Hypothalamus (tissue), 51 donors: ENCODE measurements at places on chromosomes 3 and 15.

DNA sequence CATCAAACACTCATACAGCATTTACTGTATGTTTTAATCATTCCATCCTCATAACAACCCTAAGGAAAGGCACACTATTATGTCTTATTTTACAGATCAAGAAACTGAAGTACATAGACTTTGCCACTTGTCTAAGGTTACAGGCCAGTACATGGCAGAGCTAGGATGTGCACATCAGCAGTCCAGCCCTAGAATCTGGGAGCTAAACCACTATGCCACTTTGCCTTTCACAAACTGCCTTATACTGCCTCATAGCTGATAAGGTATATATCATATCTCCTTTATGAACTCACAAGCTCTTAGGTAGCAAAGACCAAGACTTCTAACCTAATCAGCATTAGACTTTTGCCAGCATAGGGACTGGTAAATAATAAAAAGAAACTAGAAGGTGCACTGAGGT is 49.1 kb downstream of the MYO9A start:
- no peak for DNase-seq

GRCh38 chr15:40263024-40263754 is 19.7 kb downstream of the ANKRD63 start:
- no peak for DNase-seq

- no peak for DNase-seq
Measured at GRCh38 chr15:31433091-31433490, 106.5 kb downstream of the KLF13 start.

GRCh38 chr15:82624008-82624407 is 23.2 kb downstream of the CPEB1 start:
- no peak for DNase-seq

DNA sequence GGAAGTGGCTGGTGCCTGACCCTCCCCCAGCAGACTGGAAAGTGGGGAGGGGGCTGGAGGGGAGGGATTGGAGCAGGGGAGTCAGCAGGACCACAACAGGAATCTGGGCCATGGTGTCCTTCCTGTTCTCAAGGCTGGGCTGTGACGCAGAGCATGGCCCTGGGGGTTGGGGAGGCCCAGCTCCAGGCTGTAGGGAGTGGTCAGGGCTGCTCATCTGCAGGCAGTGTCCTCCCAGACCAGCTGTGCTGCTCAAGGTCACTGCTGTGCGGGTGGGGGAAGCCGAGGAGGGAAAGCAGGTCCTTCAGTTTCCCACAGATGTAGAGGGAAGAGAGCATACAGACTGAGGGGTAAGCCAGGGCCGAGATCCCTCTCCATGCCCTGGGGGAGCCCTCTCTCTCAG is 40.7 kb downstream of the CYP11A1 start:
- DNase-seq, result no peak

DNA sequence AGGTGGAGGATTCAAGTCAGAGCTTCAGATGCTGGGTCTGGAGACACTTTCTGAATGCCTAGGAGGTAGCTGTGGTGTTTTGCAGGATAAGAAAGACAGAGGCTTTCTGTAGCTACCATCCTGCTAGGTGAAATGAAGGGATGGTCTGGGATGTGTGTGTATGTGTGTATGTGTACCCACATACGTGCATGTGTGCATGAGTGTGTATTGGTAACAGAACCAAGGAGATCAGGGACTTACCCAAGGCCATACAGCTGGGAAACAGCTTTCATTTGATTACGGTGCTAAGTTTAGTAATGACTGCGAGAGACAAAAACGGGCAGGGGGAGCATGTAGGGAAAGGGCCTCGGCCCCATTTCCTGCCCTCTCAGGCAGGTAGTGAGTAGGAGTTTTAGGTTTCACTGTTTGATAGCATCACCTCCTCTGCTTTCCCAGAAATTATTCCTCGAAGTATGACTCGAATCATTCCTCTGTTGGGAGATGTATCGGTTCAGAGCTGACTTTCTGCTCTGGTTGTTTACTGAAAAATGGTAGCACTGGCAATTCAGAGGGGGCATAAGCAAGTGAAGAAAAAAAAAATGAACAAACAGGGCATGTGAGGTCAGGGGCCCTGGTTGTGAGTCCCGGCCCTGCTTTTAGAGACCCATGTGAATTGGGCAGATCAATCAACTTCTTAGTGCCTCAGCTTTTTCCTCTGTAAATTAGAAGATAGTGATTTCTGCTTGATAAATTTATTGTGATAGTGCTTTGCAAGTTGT is 130.7 kb downstream of the LPP start:
- DNase-seq, result no peak

DNA sequence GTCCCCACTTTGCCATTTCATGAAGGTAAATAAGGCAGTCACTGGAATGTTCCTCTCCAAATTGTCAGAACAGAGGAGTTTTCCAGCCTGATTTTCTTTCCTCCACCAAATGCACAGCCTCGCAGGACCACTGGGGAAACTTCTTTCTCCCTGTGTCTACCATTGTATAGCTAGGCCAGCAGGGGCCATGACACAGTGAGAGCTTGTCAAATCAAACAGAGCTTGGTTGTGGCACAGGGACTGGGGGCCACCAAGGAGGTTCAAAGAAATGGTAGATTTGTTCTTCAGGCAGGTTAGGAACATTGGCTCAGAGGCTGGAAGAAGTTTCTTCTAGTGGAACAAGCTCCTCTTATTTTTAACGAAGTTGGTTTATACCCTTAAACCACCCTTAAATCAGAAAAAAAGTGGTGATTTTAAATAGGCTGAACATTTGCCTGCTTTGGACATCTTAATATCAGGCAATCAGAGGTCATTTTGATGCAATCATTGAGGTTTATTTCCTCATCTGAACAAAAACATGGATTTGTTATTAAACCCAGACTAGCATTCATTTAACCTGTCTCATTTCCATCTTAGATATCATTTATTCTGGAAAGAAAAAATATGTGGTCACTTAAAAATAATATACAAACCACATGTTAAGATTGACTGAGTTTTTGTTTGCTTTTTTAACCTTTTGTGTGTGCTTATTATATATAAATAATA is 105.6 kb downstream of the GTPBP8 start:
- DNase-seq, result no peak

DNA sequence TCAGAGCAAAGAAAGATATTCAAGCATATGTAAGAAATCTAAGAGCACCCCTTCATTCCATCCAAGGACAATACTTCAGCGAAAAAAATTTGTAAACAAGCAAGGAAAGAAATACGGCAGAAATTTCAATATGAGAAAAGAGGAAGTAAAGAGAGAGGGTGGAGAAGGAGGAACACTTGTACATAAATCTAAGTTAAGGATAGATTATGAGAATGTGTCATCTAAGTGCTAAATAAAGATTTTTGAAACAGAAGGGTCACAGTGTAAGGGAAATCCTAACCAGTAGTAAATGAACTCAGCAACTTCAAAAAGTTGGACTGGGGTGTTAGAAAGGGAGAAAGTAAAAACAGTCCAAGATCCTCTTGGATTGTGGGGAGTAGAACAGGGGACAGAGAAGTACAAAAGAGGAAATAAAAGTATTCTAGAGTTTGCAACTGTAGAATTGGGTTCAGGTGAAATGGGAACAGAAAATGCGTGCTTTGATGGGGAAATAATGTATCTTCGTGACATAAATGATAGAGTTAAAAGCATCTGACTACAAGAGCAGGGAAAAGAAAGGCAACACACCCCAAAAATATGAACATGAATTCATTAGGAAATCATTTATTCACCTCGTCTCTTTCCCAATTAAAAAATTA is 68.5 kb upstream of the ATP13A5 start:
- DNase-seq, result no peak

- DNase-seq, result no peak
Measured at GRCh38 chr3:117261983-117262421, 552.4 kb downstream of the TUSC7 start.

DNA sequence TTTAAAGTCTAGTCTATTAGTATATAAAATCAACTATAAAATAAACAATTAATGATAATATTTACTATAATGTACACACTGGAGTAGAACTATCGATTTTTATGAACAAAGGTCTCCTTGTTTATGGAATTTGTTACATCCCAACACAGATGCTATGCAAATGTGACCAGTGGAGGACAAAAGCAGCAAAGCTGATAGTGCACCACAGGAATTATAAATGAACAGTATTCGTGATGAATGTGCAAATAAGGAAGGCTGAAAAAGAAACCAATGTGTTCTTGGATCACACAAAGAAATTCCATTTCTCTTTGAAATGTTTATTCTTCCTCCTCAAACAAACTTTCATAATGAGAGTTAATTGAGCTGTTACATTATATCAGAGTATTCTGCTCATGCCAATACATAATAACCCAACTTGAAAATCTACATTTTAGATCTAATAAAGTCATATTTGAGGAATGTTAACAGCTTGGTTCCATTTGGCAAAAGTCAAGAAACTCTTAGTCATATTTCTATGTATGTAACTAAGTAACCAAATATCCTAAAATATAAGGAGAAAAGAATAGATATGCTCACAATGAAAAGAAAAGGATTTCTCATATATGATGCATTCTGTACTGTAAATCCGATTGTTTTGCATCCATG is 79.3 kb downstream of the NEK10 start:
- DNase-seq, result no peak

DNA sequence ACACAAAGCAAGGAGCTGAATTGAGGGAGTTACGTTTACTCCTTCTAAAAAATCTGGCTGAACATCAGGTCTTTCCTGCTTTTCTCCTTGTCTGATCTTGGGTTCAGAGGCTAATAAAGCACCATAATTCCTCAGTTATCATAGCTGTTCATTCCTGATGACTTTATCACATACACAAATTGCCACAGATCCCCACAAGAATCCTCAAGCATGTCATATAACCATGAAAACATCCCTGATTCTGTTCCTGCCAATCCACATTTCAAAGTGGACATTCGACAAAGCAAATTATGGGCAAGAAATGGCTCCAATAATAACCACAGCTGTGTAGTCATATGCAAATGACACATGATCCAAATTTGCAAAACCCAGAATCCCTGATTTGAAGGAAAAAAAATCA is 321.3 kb downstream of the MEX3B start:
- no peak for DNase-seq

- no peak for DNase-seq
Measured at GRCh38 chr3:78845605-78846004, 922.2 kb downstream of the ROBO1 start.

- DNase-seq, result no peak
Measured at GRCh38 chr15:85350395-85350794, 30.0 kb upstream of the AKAP13 start.

- DNase-seq, result no peak
Measured at GRCh38 chr3:34260271-34261000, 462.0 kb downstream of the PDCD6IP start.

DNA sequence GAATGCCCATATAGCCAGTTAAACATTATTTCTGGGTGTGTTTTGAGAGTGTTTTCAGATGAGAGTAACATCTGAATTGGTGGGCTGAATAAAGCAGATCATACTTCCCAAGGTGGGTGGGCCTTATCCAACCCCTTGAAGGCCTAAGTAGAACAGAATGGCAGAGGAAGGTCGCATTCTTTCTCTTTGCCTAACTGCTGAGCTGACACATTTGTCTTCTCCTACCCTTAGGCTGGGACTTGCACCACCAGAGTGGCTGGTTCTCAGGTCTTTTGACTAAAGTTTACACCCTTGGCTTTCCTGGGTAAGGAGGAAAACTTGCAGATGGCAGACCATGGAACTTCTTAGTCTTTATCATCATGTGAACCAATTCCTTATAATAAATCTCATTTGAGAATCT is 85.8 kb upstream of the TNFAIP8L3 start:
- DNase-seq, result no peak

- DNase-seq, result no peak
Measured at GRCh38 chr3:194756460-194756779, 70.7 kb downstream of the FAM43A start.

- no peak for DNase-seq
Measured at GRCh38 chr15:86759800-86760523, 680.3 kb downstream of the AGBL1 start.

DNA sequence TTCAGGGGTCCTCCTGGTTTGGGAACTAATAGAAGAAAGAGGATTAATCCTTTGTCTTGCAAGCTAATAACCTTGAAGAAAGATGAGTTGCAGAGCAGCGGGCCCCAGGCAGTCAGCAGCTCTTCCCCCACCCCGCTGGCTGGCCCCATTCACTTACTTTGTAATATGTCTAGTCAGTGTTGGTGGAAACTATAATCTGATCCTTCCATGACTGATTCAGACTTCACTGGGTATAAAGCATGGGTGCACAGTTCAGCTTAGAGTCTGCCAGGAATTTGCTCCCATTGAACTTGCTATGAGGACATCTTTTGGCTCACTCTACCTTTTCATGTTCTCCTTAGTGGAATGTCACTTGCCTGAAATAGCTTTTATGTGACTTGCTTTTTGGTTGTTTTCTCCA is 117.7 kb downstream of the CCNL1 start:
- DNase-seq, result no peak

DNA sequence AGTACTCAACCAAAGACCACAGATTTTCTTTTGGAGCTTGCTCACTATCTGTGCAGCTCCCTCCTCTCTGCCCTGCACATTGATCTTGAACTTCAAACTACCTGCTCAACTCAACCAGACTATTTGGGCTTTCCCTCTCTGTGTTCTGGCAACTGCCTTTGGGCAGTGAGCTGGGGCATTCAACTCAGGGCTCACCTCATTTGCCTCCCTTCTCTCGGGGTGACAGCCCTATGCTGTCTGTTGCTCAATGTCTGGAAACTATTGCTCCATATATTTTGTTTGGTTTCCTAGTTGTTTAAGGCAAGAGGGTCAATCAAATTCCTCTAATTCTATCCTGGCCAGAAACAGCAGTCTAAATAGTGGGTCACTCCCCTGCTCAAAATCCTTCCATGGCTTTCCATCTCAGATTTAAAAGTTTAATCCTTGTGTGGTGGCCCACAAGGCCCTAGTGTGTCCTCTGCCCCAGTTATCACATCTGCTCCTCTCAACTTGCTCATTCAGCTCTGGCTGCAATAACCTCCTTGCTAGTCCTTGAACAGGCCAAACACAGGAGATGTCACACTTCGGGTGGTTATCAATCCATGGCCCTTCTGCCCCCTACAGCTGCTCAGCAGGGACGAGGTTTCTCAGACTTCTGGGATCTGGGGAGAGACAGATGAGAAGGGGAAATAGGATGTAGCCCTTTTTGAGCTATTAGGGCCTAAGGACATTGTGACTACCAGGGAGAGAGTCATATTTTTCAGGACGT is 67.8 kb downstream of the SNRK start:
- no peak for DNase-seq

DNA sequence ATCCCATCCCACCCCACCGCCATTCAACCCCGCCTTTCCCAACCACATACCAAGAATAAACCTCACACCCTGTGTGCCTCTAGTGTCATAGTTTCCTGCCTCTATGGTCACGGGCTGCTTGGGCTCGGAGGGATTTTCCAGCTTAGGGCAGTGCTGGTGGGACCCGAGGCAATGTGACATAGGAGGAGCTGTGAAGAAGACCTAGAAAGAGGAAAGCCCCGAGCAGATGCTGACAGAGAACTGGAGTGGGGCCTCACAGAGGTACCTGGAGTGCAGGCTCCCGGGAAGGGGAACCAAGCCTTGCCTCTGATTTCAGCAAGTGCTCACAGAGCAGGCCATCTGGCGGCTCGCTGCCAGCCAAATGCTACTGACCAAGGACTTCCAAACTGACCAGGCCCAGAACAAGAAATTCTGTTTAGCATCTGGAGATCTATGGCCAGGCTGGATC is 27.5 kb downstream of the BHLHE40 start:
- no peak for DNase-seq

GRCh38 chr15:20358779-20359414 is 182.7 kb downstream of the GOLGA6L6 start:
- DNase-seq, result no peak

- DNase-seq, result peak; percentile 67
Measured at GRCh38 chr3:98733053-98733811, 29.9 kb upstream of the ST3GAL6 start.
